ENCODE measurements at places on chromosomes 16 and 17.
A peak's percentile ranks its signal among the peaks of the same experiment; 100 is the strongest.

DNA sequence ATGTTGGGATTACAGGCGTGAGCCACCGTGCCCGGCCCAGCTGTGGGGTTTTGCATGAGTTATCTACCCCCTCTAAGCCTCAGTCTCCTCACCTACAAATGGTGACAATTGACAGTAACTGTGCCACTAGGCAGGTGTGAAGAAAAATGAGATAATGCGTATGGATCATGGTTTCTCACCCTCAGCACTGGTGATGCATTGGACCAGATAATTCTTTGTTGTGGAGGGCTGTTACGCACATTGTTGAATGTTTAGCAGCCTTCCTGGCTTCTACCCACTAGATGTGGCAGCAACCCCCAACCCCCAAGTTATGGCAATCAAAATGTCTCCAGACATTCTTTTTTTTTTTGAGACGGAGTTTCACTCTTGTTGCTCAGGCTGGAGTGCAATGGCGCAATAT is 9.0 kb upstream of the HAPSTR1 start:
- no peak overlapping the region for H3K4me3 ChIP-seq
- no peak for DNase-seq
- no peak overlapping the region for H3K27ac ChIP-seq
- H3K4me1 ChIP-seq, result peaks cover 25% of the 10 kb centered on the region

DNA sequence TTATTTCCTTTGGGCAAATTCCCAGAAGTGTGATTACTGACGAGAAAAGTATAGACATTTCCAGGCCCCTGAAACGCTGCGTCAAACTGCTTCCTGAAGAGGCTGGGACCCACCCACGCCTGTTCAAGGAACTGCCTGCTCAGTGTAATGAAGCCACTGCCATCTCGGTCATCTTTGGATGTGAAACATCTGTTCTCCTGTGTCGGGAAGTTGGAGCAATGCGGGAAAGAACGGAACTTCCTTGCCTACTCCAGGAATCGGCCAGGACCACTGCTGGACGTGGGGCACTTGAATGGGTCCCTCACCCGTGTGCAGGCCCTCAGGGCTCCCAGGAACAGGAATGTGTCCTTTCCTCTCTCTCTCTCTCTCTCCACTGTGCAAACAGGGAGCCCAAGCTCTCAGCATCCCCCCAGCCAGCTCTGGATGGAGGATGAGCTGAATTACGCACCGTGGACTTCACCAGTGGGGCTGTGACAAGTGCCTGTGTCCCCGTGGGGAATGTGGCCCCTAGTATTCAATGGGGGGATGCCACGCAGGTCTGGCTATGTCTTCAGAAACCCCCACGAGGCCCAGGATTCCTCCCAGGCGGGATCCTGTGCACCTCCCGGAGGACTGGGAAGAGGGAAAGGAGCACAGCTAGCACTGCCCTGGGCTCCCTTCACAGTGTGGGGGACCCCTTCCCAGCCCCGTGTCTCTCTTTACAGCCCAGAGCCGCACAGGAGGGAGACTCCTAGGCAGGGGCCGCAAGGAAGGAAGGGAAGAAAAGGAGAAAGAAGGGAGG is 18.3 kb upstream of the LITAF start:
- H3K36me3 ChIP-seq, result no peaks in the 10 kb centered on the region
- H3K27me3 ChIP-seq, result peaks cover 74% of the 10 kb centered on the region
- no peak overlapping the region for H3K27ac ChIP-seq
- DNase-seq, result no peak
- H3K4me3 ChIP-seq, result no peak overlapping the region

DNA sequence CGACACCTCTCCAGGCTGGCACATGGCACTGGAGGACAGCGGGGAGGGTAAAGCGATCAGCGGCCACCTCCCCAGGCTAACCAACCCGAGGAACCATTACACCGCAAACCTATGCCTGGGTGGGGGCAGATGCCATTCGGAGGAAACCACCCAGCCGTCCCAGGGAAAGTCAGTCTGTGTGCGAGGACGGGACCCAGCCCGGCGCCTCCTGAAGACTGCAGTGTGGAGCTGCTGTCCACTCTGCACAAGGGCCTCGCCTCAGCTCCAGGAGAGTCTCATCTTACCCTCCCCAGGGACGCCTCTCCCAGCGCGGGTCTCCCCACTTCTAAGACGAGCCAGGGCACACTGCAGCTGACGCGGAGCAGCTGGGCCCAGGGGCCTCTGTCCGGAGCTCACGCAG is 8.0 kb downstream of the SLC38A10 start:
- no peaks in the 10 kb centered on the region for H3K27me3 ChIP-seq
- peaks cover 39% of the 10 kb centered on the region for H3K36me3 ChIP-seq
- DNase-seq, result no peak
- H3K4me1 ChIP-seq, result peaks cover 56% of the 10 kb centered on the region
- peak overlapping the region; percentile 68 for H3K27ac ChIP-seq
- no peak overlapping the region for H3K4me3 ChIP-seq

- H3K27ac ChIP-seq, result no peak overlapping the region
- DNase-seq, result no peak
- no peaks in the 10 kb centered on the region for H3K27me3 ChIP-seq
- H3K4me3 ChIP-seq, result no peak overlapping the region
- H3K36me3 ChIP-seq, result peaks cover 2% of the 10 kb centered on the region
Observed at GRCh38 chr16:81518439-81518757, 73.8 kb downstream of the CMIP start.

DNA sequence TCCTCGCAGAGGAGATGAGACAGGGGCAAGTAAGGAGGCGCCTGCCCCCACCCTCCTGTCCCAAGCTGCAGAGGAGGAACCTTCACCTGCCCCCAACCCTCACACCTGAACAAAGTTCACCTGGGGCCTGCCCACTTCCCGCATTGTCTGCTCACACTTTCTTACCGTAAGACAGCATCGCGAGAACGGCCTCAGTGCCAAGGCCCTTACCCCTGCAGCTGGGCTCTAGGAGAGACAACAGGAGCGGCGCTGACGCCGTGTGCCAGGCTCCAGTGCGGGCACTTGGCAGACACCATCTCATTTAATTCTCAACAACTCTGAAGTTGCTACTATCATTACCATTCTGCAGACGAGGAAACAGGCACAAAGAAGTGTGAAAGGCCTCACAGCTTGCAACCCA is 4.1 kb downstream of the NAT9 start:
- no peak for DNase-seq
- H3K27ac ChIP-seq, result peak overlapping the region; percentile 58
- peaks cover 53% of the 10 kb centered on the region for H3K4me1 ChIP-seq
- H3K4me3 ChIP-seq, result no peak overlapping the region
- H3K36me3 ChIP-seq, result peaks cover 58% of the 10 kb centered on the region

- no peak overlapping the region for H3K27ac ChIP-seq
- H3K27me3 ChIP-seq, result no peaks in the 10 kb centered on the region
- H3K4me3 ChIP-seq, result no peak overlapping the region
- H3K4me1 ChIP-seq, result peaks cover 8% of the 10 kb centered on the region
Observed at GRCh38 chr16:78430281-78430680, 330.8 kb downstream of the WWOX start.

DNA sequence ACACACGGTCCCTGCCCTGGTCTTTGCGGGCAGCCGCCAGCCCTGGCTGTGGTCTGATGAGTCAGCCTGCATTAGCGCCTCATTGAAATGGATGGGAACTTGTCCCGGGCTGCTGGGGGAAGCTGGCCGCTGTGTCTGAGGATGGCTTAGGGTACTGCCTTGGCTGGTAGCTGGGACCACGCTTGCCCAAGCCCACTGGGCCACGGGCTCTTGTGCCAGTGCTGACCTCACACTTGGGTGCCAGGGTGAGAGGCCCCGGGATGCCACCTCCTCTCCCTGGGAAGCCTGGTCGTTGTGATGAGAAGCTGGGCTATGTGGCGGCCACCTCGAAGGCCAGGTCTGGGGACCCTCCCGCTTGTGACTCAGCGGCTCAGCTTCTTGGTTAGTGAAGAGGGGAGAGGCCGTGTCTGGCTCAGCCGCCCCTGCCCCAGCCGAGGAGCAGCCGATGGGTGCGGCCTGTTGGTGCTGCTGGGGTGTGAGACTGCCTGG is 10.7 kb downstream of the CACNA1H start:
- no peaks in the 10 kb centered on the region for H3K36me3 ChIP-seq
- DNase-seq, result no peak
- H3K27ac ChIP-seq, result no peak overlapping the region
